ENCODE measurements at places on chromosomes 2 and 18. TPM values are rescaled to one million over a fixed set of nuclear protein-coding genes. Genes with fewer than 3 reads are reported as not detected.

DNA sequence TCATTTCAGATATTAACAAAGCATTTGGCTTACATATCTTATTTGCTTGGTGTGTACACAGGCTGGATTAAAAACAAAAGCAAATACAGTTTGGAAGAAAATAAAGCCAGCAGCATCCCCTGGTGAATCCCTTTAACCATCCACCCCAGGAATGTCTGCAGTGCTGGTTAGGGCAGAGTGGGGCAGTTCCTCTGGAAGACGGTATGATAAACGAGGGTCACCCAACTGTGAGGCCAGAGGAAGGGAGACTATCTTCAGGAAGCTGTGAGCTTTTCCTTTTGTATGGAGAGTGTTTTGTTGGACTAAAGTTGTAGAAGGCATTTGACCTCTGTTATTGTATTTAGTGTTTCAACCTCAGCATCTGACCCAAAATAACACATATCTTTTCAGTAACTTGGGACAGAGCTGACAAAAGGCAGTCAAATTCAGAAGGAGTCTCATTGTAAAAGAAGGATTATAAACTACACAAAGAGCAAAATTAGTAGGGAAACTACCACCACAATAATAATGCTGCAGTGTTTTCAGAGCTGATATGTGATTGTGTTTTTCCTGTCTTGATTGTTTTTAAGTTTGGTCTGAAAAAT is 159.1 kb downstream of the FMNL2 start:
- no peak for DNase-seq

- no peak for DNase-seq
These were observed 51.0 kb downstream of the WDR33 start for GRCh38 chr2:127759931-127760330.

DNA sequence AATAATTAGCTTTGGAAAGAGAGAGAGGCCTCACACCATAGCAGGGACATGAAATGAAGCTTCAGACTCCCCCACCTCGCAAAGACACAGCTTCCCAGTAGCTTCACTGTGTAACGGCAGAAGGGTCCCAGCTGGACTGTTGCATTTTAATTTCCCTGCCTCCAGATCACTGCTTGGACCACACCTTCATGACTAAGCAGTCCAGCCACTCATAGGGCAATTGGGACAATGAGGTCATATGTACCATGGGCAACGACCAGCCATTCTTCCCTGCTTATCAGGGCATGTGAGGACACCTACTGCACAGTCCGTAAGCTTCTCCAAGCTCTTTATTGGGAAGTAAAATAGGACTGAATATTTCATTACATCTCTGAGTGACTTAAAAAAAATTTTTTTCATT is 183.0 kb downstream of the MREG start:
- no peak for DNase-seq

DNA sequence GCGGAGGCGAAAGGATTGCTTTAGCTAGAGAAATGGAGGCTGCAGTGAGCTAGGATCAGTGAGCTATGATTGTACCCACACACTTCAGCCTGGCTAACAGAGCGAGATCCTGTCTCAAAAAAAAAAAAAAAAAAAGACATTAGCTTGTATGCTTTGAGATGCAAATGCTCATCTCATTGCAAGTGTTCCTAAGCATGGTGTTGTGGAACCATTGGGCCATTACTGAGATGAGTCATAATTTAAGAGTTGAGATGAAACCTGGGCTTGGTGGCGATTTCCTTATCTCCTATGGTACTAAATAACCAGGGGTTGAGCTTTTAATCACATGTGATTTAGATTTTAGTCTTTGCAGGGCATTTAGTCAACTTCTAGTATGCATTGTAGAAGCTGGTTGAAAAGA is 2.2 kb downstream of the PLEKHA3 start:
- DNase-seq, result no peak

GRCh38 chr2:142843731-142844130 is 33.7 kb upstream of the KYNU start:
- no peak for DNase-seq

GRCh38 chr18:46405832-46406538 is 251.0 kb downstream of the LOXHD1 start:
- no peak for DNase-seq

- DNase-seq, result no peak
These were observed 1.7 kb downstream of the MYOM1 start for GRCh38 chr18:3217948-3218647.

DNA sequence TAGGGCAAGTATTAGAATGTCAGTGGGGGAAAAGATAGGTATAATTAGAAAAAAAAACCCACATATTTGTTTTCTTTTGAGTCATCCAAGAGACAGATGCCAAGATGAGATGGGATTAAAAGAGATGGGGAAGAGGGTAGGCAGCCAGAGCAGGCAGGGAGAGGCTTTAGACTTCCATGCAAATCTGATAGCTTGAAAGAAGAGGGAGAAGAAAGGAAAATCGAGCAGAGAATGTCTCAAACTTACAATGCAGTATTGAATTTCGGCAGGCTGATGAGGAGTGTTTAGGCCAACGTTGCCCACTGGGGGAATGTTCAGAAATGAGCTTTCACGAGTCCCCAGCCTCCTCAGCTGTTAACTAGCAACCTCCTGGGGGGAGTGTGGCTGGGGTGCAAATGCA is 91.3 kb downstream of the SPATS2L start:
- no peak for DNase-seq

- DNase-seq, result no peak
These were observed 259.4 kb upstream of the ID2 start for GRCh38 chr2:8422450-8422800.

GRCh38 chr2:65128297-65129190 is 1.4 kb downstream of the RAB1A start:
- DNase-seq, result no peak

GRCh38 chr2:234548695-234549420 is 52.0 kb upstream of the ARL4C start:
- DNase-seq, result no peak

- DNase-seq, result no peak
These were observed 35.5 kb upstream of the PTH2R start for GRCh38 chr2:208370881-208371633.

- DNase-seq, result no peak
These were observed 80.5 kb upstream of the OTOF start for GRCh38 chr2:26558271-26559043.

- peak; percentile 33 for DNase-seq
These were observed 191.3 kb downstream of the AGAP1 start for GRCh38 chr2:235685024-235685721.

- no peak for DNase-seq
These were observed 54.5 kb downstream of the SLC39A10 start for GRCh38 chr2:195711478-195711877.

GRCh38 chr2:113257516-113258264 is 21.0 kb downstream of the PAX8 start:
- DNase-seq, result no peak

DNA sequence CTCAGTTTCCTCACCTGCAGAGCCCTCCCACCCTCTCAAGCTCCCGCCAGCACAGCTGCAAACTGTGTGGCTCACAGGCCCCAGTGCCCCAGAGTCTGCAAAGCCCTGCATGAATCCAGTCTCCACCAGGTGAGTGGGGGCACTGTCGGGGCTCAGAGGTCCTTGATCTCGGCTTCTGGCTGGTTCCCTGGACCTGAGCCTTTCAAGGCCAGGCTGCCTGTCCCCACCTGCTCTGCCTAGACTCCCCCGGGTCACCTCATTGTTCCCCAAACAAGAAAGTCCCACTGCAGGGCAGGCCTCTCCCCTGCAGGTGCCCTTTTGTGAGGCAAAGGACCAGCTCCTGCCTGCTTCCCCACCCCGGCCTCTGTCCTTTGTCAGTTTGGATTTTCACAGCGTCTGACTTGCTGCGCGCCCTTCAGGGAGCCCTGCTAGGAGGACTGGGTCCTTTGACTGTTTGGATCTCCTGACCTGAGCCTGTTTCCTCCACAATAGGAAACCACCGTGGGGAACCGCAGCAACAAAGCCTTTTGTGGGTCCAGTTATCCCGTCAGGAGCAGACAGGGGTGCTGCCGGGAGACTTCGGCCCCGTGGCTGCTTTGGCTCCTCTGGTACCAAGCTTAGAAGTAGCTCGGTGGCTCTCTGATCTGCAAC is 200.5 kb upstream of the HDAC4 start:
- DNase-seq, result peak; percentile 45

- no peak for DNase-seq
These were observed 156.1 kb downstream of the TPGS2 start for GRCh38 chr18:36672437-36673344.

DNA sequence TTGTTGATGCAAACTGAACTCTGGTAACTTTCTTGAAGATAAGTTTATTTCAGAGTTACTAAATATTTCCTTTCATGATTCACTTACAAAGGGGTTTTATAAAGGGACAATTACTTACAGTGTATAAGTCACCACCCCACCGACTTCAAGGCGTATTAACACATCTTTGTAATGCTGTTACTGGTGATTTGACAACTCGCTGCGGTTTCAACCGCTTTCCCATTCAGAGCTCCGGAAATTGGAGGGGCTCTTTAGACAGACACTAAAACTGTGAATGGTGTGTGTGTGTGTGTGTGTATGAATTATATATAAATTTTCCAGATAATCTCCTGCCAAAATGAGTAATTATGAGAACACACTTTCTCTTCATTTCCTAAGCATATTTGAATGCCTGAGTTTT is 4.9 kb downstream of the TM4SF20 start:
- DNase-seq, result no peak

GRCh38 chr2:7044253-7045250 is 127.3 kb downstream of the RNF144A start:
- DNase-seq, result peak; percentile 81

The MC4R gene
- total RNA-seq, result not detected

The DCDC2C gene
- total RNA-seq, result not detected

The RGPD3 gene
- total RNA-seq, result 0.43 TPM

The KYNU gene
- total RNA-seq, result not detected
